ENCODE measurements at places on chromosomes 3 and 15.

- no peak for DNase-seq
These were observed 1.5 kb upstream of the CD276 start for GRCh38 chr15:73682600-73683090.

DNA sequence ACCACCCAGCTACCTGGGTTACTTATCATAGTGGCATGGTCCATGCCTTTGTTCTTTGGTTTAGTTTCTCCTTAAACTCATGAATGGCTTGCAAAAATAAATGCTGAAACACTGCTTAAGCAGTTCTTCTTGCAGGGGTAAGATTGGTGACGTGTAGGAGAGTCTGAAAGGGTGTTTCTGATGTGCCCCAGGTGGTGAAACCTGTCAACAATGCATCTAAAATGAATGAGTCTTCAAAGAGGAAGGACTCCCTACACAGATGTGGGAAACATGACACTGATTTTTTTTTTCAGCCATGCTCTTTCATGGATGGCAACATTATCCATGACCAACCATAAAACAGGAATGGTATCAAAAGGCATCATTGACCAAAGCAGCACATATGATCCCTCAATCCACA lies 72.0 kb downstream of the KCNH8 start:
- no peak for DNase-seq

- DNase-seq: peak; percentile 68
These were observed 76.1 kb upstream of the PLSCR4 start for GRCh38 chr3:146326875-146327543.

DNA sequence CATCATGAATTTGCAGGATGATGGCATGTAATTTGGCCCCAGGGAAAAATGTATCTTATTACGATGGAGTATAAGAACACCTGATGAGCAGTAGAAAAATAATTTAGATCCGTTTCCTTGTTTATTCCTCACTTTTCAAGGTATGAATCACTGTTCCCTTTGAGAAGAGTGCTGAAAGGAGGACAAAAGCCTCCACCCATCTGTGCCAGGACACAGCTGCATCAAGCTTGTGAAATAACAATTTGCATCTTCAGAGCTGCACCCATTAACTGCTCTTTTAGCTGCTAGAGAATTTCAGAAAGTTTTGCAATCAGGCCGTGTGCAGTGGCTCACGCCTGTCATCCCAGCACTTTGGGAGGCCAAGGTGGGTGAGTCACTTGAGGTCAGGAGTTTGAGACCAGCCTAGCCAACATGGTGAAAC lies 9.6 kb downstream of the CLDND1 start:
- peak; percentile 10 for DNase-seq

DNA sequence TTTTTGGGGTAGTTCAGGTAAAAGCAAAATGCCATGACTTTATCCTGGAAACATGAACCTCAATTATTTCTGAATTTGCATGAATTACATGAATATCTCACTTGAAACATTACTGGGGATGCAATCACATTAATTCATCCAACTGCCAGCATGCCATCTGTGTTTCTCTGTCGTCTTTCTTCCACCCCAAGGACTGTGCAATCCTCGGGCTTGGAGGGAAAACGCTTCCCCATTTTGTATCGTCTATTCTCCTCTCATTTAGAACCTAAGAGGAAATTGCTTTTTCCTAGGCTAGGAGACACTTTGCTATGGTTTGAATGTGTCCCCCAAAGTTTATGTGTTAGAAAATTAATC lies 109.4 kb downstream of the SQOR start:
- DNase-seq: no peak

DNA sequence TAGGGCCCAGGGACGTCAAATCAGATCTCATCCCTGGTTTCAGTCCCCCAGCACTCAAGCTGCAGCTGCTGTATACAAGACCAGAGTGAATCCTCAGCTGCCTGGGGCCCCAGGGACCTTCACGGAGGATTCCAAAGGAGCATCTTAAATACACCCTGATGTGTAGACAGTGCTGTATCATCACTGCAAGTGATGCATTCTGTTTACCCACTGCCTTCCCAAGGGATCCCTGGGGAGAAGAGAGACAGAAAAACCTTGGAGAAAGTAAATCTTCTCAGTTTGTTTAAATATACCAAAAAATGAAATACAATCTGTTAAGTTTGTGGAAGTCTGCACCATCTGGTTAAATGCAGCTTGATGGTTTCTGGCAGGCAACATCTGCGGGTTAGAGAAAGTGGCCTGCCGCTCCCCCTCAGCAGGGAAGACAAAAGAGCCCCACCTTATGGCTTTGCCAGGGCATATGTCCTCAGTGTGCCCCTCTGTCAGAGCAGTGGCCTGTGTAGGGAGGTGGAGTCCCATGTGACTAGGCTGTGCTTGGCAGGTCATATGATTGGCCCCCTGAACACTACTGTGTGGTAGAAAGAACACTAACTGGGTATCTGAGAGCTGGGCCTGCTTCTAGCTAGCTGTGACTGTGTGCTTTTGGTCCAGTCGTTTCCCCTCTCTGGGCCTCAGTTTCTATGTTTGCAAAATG lies 222.2 kb upstream of the TRIM42 start:
- no peak for DNase-seq

DNA sequence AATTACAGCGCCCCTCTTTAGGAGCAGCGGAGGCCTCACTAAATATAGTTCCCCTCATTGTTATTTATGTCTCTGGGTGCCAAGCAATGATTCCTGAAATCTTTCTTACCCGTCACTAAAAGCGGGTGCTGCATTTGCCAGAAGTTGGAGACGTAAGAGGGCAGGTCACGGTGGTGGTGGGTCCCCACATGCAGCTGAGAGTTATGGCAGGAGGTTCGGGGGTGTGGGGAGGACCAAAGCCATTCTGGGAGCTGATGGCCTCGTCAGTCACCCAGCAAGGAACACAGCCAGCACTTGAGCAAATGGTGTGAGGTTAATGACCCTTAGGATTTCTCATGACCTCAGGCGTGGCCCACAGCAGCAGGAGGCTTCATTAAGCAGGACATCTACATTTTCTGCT lies 129.2 kb downstream of the RAB11A start:
- no peak for DNase-seq

GRCh38 chr3:112111785-112112402 lies 21.2 kb downstream of the GCSAM start:
- peak; percentile 51 for DNase-seq

GRCh38 chr3:73808862-73809509 lies 184.2 kb upstream of the PDZRN3 start:
- DNase-seq: no peak

DNA sequence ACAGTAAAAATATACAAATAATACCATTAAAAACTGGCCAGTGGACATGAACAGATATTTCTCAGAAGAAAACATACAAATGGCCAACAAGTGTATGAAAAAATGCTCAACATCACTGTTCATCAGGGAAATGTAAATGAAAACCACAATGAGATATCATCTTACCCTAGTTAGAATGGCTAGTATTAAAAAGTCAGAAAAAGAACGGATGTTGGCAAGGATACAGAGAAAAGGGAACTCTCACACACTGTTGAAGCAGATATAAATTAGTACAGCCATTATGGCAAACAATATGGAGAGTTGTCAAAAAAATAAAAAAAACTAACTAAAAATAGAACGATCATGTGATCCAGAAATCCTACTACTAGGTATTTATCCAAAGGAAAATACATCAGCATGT lies 222.7 kb upstream of the NAALADL2 start:
- DNase-seq: no peak

- DNase-seq: peak; percentile 52
These were observed 280.5 kb downstream of the GAP43 start for GRCh38 chr3:115903843-115904242.

DNA sequence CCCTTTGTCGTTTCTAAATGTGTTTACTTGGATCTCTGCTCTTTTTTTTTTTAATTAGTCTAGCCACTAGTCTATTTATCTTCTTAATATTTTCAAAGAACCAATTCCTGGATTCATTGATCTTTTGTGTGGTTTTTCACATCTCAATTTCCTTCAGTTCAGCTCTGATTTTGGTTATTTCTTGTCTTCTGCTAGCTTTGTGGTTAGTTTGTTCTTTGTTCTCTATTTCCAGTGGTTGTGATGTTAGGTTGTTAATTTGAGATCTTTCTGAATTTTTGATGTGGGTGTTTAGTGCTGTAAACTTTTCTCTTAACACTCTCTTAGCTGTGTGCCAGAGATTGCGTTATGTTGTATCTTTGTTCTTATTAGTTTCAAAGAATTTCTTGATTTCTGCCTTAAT lies 446.1 kb downstream of the CNTN4 start:
- DNase-seq: no peak

- DNase-seq: peak; percentile 97
These were observed 16.4 kb downstream of the CHST13 start for GRCh38 chr3:126540342-126540849.

GRCh38 chr15:69034352-69034751 lies 19.9 kb downstream of the NOX5 start:
- peak; percentile 91 for DNase-seq

- DNase-seq: no peak
These were observed 55.8 kb upstream of the MINAR1 start for GRCh38 chr15:79376383-79376782.

- no peak for DNase-seq
These were observed 302.2 kb upstream of the NR2E3 start for GRCh38 chr15:71508081-71508682.

GRCh38 chr3:127762077-127762786 lies 60.1 kb downstream of the MGLL start:
- no peak for DNase-seq

DNA sequence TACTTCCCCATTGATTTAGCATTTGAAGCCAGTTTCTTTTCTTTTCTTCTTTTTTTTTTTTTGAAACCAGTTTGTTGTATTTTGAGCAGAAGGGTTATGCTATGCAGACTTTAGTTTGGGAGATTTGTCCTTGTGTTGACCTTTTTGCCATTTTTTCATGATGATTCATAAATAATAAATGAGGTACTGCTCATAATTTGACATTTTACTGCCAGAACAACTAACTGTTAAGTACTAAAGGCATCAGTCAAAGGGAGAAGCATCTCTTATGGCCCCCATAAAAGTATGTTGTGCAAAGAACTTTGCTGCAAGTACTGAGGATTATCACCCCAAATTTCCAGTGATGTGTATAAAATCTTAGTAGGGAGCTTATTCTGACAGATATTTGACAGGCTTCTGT lies 1.7 kb upstream of the GPR87 start:
- DNase-seq: peak; percentile 71

- DNase-seq: no peak
These were observed 165.2 kb upstream of the TPM1 start for GRCh38 chr15:62877276-62877857.

DNA sequence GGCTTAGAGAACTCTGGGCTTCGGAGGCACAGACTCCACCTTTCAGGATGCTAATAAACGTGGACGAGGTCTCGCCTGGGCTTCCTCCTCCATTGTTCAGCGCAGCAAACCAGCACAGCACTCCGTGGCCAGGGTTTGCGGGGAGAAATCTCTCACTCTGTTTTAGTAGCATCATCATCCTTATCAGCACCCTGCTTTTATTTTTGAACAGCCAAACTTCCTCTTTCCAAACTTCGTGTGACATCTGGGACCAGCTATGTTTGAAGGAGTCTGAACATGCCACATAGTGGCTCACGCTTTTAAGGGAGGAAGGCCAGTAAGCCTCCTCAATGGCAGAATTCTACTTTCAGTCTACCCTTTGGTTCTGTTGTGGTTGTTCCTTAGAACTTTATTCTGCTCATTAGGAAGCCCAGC lies 149.0 kb downstream of the PGPEP1L start:
- no peak for DNase-seq

GRCh38 chr3:29195056-29195455 lies 85.8 kb upstream of the RBMS3 start:
- peak; percentile 53 for DNase-seq

DNA sequence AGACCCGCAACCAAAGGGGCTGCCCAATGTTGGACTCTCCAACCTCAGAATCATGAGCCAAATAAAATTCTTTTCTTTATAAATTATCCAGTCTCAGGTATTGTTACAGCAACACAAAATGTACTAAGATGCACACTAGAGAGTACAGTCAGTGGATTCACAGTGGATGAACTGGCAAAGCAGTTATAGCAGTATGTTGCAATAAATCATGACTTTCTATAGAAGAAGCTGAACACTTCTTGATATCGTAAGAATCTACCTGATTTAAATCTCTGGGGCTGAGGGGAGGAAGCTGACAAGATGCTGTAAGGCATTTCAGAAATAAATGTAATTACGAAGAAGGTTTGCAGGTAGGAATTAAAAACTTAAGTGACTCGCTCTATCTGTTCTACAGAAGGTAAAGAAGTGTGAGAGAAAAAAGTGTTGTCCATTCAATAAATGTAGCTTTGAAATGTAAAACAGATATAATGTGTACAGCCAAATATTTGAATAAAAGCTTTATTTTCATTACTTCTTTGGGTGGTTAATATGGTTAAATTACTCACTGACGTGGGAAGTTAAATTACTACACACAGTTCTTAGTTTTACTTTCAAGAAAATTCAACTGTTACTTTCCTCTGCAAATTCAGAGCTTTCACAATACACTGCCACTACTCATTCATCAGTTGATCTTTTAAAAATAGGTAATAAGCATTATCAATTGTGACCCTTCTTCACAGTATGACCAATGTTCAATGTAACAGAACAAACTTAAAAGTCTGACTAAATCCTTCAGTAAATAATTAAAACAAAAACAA lies 439.1 kb downstream of the SHQ1 start:
- DNase-seq: no peak

DNA sequence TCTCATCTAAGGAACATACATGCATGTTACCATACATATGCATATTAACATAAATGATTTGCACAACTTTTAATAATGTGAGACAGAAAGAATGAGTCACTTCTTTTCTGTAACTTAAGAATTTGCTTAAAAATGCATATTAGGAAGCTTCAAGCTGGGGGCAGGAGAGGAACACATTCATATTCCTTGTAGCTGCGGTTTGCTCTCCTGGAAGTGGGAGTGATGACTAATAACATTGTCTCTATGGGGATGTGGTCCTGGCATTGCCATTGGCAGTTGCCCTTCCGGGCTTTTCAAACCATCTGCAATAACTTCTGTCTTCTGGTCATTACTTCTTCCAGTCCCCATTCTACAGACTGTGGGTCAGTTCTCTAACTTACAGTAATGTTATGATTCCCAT lies 15.6 kb downstream of the CHST2 start:
- DNase-seq: peak; percentile 98

DNA sequence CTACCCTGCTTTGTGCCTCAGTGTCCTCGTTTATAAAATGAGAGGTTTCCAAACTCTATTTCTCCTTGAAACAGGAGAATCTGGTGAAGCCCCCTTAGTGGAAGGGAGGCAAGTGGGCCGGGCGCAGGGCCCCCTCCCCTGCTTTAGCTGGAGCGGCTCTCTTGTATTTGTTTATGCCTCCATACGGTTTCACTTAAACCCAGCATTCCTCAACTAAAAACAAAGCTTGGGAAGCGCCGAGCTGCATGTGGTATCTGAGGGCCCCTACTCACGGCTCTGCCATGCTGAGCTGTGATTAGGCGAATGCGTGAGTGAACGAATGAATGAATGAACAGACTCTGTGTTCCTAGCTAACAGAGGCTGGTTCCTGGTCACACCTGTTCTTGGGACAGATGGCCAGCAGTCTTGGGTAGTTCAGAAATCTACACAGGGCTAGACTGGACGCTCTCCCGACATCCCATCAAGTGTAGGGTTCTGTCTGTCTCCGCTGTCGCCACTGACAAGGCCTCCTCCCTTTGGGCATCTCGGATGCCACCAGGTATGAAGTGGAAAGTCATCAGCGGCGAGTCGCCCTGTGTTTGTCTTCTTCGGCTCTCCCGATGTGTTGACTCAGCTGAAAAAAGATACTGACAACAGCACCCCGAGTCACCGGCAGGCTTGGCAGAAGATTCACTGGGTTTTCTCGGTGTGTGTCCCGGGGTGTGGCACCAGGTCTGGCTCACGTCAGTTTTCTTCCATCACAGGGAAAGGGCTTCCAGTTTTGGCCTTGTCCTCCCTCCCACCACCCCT lies 42.4 kb upstream of the VPS8 start:
- no peak for DNase-seq
